ENCODE measurements at places on chromosomes 3 and 15.

DNA sequence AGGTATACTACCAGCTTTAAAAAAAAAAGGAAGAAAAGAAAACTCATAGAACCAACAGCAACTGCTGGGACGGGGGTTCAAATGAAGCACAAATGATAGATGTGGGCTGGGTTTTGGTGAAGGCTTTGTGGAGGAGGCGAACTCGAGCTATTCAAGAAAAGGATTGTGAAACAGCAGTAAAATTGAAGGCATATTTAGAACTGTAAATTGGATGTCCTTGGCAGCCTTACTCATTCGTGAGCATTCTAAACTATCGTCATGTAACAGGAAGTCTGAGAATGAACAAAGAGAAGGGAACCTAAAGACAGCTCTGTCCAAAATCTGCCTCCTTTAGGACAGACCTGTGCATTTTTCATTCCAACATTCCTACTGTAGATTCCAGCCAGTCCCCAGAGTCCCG is 97.8 kb downstream of the LARS2 start:
- DNase-seq = no peak

- DNase-seq = no peak
Observed at GRCh38 chr3:119894195-119894594, 112.3 kb downstream of the NR1I2 start.

DNA sequence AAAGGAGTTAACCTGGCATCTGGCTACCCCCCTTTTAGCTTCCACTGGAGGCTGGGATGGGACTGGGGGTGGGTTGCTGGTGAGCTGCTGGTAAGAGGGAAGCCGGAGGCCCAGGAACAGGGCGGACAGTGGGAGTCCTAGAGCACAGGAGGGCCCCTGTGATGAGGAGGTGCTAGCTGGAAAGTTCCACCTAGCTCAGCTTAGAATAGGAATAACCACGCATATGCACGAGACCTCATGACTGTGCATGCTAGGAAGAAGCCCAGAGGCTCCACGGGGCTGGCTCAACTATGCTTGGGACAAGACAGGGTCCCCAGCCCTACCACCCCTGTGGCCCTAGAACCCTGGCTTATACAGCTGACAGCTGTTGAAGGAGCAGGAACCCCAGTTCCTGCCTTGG is 34.1 kb downstream of the LINGO1 start:
- no peak for DNase-seq

GRCh38 chr3:83093222-83093572 is 1331.8 kb upstream of the GBE1 start:
- no peak for DNase-seq

DNA sequence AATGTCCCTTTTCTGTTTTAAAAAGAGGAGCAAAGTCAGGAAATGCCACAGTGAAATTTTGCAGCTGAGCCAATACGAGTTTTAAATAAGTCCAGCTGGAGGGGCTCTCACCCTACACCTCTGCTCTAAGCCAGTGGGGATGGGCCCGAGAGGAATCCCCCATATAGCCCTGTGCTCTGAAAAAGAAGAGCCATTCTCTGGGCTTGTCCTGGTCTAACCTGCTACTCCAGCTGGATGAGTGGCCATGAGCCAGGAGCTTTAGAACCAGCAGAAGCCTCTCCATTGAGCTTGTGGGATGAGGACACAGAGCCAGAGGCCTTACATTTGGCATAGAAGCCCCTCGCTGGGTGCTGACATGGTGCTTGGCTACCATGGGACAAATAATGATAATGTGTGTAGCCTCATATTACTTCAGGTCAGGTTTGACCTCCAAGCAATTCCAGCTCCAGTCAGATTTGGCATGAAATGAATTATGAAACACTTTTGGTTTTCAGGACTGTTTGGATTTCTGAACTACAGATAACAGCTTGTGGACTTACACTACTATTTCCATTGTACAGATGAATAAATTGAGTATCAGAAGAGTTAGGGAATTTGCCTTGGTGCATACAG is 172.4 kb downstream of the CHST2 start:
- DNase-seq = no peak

Measured in activated CD4-positive, CD25-positive, alpha-beta regulatory T cell (primary cell).